GM23248 (cell line): ENCODE measurements at places on chromosomes 7 and 10.

GRCh38 chr10:80272793-80273522 is 16.5 kb downstream of the MAT1A start:
- DNase-seq: peak; percentile 28

DNA sequence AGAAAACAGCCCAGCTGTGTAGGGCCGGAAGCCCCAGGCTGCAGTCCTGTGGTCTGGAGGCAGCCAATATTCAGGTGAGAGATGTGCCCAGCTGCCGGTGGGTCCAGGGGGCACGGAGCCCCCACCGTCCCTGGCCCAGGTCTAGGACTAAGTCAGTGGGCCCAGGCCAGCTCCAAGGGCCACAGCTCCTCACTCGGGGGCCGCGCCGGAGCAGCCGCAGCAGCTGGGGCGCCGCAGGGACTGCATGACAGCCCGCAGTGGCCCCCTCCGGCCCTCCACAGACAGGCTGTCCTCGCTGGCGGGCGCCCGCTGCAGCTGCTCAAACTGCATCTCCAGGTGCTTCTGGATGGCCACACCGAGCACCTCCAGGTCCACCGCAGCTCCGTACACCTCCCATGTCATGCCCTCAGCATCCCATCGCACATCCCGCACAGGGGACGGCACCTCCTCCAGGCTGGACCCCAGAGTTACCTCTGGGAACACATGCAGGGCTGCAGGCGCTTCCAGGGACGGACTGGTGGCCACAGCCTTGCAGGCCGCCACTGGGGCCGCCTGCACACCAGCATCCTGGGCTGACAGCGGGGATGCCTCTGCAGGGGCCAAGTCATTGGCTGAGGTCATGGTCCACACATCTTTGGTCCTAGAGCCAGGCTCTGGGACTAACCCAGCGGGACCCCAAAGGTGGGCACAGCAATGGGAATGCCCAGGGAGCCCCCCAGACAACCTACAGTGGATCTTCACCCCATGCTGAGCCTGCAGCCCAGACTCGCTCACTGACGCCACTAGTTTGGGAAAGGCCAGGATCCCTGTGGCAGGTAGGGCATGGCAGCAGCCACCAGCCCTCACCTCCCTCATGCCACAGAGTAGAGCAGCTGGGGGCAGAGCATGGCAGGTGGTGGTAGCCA is 7.0 kb downstream of the GPRIN2 start:
- DNase-seq: no peak

GRCh38 chr10:19518109-19518508 is 298.1 kb upstream of the PLXDC2 start:
- no peak for DNase-seq

DNA sequence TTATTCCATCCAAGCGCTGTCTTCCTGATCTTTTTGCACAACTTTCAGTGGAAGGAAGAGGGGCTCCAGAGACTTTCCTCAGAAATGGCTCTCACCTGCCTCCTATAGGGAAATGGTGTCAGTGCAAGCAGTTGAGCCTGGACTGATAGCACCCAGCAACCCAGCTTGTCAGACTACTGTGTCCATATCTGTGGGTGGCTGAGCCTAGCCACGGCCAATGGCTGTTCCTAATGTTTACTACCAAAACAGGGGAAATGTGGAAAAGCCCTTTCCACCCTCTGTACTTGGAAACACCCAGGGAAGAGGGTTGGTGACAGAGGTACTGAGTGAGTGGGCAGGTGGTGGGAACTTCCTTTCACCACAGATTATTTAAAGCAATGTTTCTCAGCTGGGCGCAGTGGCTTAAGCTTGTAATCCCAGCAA is 4.3 kb upstream of the YKT6 start:
- peak; percentile 78 for DNase-seq

GRCh38 chr7:96414931-96415292 is 93.0 kb upstream of the SLC25A13 start:
- DNase-seq: peak; percentile 58

DNA sequence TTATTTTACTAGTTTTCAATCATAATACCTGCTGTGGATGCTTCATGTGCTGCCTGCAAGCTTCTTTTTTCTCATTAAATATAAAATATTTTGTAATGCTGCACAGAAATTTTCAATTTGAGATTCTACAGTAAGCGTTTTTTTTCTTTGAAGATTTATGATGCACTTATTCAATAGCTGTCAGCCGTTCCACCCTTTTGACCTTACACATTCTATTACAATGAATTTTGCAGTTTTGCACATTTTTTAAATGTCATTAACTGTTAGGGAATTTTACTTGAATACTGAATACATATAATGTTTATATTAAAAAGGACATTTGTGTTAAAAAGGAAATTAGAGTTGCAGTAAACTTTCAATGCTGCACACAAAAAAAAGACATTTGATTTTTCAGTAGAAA is 103.0 kb downstream of the PTEN start:
- no peak for DNase-seq

DNA sequence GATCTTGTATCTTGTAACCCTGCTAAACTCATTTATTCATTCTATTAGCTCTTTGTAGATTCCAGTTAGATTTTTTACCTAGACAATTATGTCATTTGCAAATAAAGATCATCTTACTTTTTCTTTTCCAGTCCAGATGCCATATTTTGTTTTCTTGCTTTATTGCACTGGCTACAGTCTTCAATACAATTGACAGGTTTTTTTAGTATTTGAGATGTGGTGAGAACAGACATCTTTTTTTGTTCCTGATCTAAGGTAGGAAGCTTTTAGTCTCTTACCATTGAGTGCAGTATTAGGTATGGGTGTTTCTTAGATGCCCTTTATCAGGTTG is 12.1 kb downstream of the SPRN start:
- DNase-seq: no peak

GRCh38 chr10:17128261-17128660 is 1.4 kb downstream of the CUBN start:
- no peak for DNase-seq

GRCh38 chr7:32871624-32872371 is 19.8 kb downstream of the KBTBD2 start:
- DNase-seq: no peak

GRCh38 chr10:110279407-110279986 is 25.2 kb downstream of the SMNDC1 start:
- peak; percentile 82 for DNase-seq

- no peak for DNase-seq
These were observed 166.7 kb downstream of the SORCS3 start for GRCh38 chr10:104807581-104808310.

DNA sequence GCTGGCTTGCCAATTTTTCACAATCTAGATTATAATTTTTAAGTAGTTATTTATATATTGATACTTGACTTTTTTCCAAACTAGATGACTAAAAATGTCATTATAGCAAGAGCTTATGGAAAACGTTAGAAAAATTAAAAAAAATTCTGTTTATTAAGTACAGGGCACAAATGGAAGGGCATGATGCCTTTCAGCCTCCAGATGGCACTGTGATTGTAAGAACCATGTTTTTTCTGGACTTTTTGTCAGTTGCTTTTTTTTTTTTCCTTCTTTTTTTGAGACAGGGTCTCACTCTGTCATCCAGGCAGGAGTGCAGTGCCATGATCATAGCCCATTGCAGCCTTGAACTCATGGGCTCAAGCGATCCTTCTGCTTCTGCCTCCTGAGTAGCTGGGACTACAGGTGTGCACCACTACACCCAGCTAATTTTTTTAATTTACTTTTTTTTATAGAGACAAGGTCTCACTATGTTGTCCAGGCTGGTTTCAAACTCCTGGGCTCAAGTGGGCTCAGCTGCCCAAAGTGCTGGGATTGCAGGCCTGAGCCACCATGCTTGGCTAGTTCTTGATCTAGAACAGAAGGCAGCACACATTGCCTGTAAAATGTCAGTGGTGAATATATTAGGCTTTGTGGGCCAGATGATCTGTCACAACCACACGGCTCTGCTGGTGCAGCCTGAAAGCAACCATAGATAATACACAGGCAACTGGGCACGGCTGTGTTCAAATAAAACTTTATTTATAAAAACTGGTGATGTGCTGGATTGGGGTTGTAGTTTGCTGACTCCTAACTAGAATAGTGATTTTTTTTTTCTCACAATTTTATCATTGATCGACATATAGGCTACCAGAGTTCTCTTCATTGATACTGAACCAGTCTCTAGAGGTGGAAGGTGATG is 27.4 kb downstream of the UCMA start:
- peak; percentile 68 for DNase-seq

- no peak for DNase-seq
These were observed 138.6 kb downstream of the ARL4A start for GRCh38 chr7:12826079-12826478.

- no peak for DNase-seq
These were observed 33.4 kb downstream of the ADAP1 start for GRCh38 chr7:921071-921461.

DNA sequence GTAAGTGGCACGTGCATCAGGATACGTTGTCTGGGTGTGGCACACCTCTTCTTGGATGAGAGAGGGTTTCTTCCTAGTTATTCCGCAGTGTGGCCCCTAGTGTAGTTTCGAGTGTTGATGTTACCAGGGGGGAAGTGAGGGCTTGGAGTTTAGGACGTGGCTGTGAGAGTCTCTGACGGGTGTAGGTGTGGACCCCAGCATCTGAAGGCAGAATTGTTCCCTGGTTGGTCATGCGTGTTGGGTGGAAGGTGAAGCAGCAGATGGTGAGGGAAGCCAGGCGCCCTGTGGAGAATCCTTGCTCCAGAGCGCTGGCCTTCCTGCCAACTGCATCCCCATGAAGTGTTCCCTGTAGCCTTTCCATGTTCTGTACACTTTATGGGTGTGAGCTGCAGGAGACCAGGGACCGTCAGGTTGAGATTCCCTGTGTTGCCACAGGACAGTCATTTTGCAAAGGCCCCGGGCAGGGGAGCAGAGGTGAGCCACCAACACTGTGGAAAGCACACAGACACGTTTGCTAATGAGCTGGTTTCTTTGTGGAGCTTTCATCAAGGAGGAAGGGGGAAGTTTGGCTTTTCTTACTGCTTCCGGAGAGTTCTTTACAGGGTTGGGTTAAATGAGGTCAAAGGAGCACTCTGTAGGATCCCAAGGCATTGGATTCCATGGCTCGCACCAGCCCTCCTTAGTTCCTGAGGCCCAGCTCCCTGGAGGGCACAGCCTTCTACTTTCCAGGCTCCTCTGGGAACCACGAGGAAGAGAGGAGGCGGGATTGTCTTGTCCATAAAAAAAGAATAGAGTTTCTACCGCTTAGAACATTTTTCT is 32.0 kb downstream of the TSPAN14 start:
- DNase-seq: no peak

DNA sequence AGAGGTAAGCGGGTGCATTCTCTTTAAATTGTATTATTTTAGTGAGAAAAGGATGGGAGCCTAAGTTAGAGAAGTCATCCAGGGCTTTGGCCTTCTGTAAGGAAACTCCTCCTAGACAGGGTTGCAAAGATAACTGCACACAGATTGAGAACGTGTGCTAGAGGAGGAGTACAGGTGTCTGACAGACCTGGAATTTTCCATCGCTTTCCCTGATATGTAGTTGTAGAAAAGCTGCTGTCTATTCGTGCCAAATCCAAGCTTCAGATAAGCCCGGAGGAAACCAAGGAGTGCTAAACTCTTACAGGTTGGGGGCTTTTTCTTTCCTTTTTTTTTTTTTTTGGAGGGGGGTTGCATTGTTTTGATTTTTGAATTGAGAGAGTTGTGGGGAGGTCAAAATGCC is 23.1 kb downstream of the LRRC4 start:
- no peak for DNase-seq

GRCh38 chr10:124450012-124450782 is at the start of gene NKX1-2:
Gene NKX1-2, minus strand, starts transcription at chr10:124450035. Its CDS starts 92 bp downstream, at chr10:124449943.
- DNase-seq: peak; percentile 12

GRCh38 chr10:113480851-113481502 is 71.9 kb upstream of the HABP2 start:
- DNase-seq: no peak

GRCh38 chr7:127667759-127668530 is 16.0 kb downstream of the SND1 start:
- peak; percentile 78 for DNase-seq

DNA sequence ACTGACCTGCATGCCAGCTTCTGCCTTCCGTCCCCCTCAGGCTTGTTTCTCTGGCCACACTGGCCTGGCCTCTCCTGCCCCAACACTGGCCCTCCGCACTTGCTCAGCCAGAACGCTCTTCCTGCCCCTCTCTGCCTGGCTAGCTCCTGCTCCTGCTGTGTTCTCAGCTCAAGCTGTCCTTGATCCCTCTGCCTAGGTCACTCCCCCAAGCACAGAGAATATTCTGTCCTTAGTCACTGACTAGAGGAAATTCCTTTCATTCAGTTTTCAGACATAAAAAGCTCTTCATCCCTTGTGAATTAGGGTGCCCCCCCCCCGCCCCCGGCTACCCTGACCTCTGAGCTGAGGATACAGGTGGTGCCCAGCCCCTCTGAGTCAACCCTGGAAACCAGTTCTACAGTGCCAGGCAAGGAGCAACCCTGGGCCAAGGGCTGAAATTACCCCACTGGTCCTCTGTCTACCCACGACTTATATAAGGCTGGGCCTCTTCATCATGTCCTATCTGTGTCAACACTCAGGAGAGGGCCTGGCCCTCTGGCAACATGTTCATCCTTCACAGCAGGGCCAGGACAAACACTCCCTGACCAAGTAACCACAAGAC is 6.6 kb upstream of the SGPL1 start:
- peak; percentile 32 for DNase-seq

DNA sequence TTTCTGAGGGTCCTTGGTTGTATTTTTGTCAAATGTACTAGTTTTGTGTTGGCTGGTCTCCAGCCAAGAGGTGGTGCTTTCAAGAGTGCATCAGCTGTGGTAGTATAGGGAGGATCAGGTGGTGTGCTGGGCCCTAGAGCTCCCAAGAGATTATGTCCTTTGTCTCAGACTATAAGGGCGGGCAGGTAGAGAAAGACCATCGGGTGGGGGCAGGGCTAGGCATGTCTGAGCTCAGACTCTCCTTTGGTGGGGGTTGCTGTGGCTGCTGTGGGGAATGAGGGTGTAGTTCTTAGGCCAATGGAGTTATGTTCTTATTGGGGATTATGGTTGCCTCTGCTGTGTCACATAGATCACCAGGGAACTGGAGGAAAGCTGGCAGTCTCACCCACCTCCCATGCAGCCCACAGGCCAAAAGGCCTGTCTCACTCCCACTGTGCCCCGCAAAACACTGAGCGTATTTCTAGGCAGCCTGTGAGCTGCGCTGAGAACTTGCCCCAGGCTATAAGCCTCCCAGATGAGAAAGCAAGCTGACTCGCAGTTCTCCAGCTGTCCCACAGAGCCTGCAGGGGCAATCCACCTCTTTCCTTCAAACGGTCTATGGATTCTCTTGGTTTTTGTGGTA is 1066.7 kb downstream of the GRM8 start:
- no peak for DNase-seq

GRCh38 chr7:128879939-128880746 is 17.5 kb downstream of the ATP6V1F start:
- peak; percentile 85 for DNase-seq
